ENCODE measurements at places on chromosomes 6 and 20.

DNA sequence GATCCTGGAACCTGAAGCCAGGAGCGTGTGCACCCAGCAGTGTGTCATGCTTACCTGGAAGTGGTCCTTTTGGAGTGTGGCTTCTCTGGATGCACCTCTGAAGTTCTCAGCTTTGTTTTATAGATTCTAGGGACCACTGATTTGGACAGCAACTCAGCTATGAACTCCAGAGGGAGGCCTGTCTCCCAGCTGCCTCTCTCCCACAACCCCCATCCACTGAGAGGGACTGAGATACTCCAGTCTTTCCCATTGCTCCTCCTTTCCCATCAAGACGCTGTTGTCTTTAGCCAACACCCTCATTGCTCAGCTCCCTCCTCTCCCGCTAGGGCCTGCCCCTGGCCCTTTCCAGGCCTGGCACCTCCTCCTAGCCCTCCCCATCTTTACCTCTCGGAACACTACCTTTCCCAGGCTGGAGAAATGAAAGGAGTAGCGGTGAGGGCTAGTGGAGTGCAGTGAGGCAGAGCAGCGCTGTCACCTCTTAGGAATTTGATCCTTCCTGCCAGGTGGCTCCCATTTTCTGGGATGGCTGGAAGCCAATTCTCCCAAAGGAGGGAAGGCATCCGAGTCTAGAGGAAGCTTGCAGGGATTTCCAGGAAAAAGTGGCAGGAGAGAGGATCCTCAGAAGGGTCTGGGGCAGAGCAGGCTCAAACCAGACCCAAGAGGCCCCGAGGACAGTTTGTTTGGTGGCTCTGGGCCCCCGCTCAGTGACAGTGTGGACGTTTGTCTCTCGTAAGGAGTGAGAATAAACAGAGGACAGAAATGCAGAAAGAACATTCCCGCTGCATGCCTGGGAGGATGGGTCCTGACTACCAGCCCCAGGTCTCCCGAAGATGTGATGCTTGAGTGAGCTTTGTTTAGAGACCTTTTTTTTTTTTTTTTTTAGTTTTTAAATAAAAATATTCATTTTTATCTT is at the start of gene LRRN4:
TSS of gene LRRN4 (minus strand) at position 285 of the 913 bp plus-strand sequence. CDS start 1,261 bp downstream, outside the sequence.
- no peaks in the 10 kb centered on the region for H3K36me3 ChIP-seq
- H3K27ac ChIP-seq: no peak within 1 kb of the TSS
- H3K27me3 ChIP-seq: peaks cover 82% of the 10 kb centered on the region
- H3K4me1 ChIP-seq: peaks cover 4% of the 10 kb centered on the region
- H3K4me3 ChIP-seq: peak within 1 kb of the TSS; percentile 20

GRCh38 chr20:45850926-45851325 is 6.3 kb downstream of the ACOT8 start:
- no peak overlapping the region for H3K4me3 ChIP-seq
- H3K27ac ChIP-seq: no peak overlapping the region
- H3K27me3 ChIP-seq: no peaks in the 10 kb centered on the region
- peaks cover 44% of the 10 kb centered on the region for H3K36me3 ChIP-seq
- DNase-seq: no peak

GRCh38 chr6:3501826-3502500 is 45.1 kb upstream of the SLC22A23 start:
- H3K4me1 ChIP-seq: no peaks in the 10 kb centered on the region
- H3K36me3 ChIP-seq: no peaks in the 10 kb centered on the region
- peaks cover 28% of the 10 kb centered on the region for H3K27me3 ChIP-seq
- DNase-seq: no peak
- H3K4me3 ChIP-seq: no peak overlapping the region

DNA sequence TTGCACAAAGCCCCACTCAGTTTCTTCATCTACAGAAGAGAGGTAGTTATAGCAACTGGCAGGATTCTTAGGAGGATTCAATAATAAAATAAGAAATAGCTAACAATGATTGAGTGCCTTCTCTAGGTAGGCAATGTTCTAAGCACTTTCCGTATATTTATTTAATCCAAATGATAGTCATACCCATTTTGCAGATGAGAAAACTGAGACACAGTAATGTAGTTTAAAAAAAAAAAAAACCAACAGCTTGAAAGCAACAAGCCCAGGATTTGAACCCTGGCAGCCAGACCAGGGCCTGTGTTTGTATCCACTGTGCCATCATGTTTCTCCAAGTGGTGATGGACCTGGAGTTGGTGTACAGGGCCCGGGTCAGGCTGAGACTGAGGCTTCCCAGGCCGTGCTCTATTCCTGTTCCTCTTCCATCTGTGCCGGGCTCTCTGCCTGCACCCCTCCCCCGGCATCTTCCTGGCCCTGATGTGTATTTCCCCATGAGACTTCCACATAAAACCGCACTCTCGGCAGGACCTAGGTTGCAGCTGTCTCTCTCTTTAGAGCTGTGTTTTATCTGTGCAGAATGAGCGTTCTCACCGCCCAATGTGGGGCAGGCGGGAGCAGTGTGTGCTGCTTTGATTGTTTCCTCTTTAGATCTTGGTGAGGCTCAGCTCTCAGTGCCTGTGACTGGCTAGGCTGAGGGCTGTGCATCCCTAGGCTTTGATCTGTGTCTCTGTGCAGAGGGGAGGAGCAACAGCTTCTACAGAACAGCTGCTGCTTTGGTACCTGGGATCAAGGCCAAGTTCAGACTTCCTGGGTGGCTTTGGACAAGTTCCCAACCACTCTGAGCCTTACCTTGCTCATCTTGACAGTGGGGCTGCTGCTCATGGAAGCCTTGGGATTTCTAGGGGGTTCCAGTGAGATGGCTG is 49.5 kb downstream of the TOX2 start:
- no peak for DNase-seq
- H3K4me1 ChIP-seq: peaks cover 39% of the 10 kb centered on the region
- peaks cover 8% of the 10 kb centered on the region for H3K36me3 ChIP-seq
- peak overlapping the region; percentile 68 for H3K27ac ChIP-seq
- H3K4me3 ChIP-seq: no peak overlapping the region

DNA sequence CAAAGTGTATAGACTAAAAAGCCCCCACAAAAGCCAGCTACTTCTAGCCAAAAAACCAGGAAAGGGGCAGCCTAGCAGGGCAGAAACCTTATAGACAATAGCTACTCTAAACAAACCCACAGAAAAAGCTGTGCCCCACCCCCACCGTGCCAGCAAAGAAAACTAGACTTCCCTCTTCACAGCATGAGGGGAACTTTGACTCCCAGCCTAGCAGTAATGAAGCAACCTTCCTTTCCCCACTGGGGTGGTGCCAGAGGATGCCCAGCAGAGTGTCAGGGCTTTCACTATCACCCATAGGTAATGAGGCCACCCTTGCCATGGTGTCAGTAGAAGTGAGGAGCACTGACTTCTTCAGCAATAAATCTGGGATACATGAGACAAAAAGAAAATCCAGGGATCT is 99.0 kb upstream of the LGSN start:
- no peaks in the 10 kb centered on the region for H3K27me3 ChIP-seq
- DNase-seq: no peak
- H3K27ac ChIP-seq: no peak overlapping the region

DNA sequence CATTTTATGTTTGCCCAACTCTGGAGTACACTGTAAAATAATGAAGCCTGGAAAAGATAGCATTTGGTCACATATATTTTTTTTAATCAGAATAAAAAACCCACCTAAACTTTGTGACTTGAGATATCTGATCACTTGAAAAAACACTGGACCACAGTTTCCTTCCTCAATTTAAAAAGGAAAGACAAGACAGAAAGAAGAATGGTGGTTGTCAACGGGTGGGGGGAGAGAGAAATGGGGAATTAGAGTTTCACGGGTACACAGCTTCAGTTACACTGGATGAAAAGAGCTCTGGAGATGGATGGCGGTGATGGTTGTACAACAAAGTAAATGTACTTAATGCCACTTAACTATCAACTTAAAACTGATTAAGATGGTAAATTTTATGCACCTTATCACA is 14.7 kb upstream of the DST start:
- H3K27ac ChIP-seq: no peak overlapping the region
- H3K27me3 ChIP-seq: no peaks in the 10 kb centered on the region
- DNase-seq: no peak
- no peaks in the 10 kb centered on the region for H3K4me1 ChIP-seq

- no peak overlapping the region for H3K27ac ChIP-seq
- no peak overlapping the region for H3K4me3 ChIP-seq
- no peaks in the 10 kb centered on the region for H3K27me3 ChIP-seq
- H3K36me3 ChIP-seq: no peaks in the 10 kb centered on the region
Observed at GRCh38 chr6:38413102-38413800, 226.5 kb downstream of the BTBD9 start.

- H3K36me3 ChIP-seq: peaks cover 13% of the 10 kb centered on the region
- no peak for DNase-seq
- no peaks in the 10 kb centered on the region for H3K27me3 ChIP-seq
- peak overlapping the region; percentile 85 for H3K27ac ChIP-seq
- H3K4me1 ChIP-seq: peaks cover 57% of the 10 kb centered on the region
Observed at GRCh38 chr20:21324126-21324525, 21.0 kb downstream of the XRN2 start.

DNA sequence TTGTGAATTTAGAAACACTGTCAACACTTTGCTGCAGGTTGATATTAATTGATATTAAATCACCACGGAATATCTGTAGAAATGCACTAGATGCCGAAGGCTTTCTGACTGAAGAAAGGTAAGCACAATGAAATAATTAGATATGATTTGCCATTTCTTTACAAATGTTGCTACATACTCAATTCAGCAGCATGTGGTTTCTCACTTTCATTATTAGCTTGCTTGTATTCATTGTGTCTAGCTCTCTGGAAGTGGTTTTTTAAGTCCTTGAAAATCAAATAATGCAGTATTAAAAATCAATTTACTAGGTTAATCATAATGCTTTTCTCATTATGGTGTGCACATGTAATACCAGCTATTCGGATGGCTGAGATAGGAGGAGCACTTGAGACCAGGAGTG is 231.3 kb upstream of the MARCKS start:
- no peak overlapping the region for H3K27ac ChIP-seq
- peaks cover 4% of the 10 kb centered on the region for H3K36me3 ChIP-seq
- no peak for DNase-seq

- DNase-seq: no peak
- no peaks in the 10 kb centered on the region for H3K27me3 ChIP-seq
- no peak overlapping the region for H3K4me3 ChIP-seq
- peak overlapping the region; percentile 49 for H3K27ac ChIP-seq
- no peaks in the 10 kb centered on the region for H3K4me1 ChIP-seq
Observed at GRCh38 chr20:25290646-25291431, 43.0 kb downstream of the PYGB start.

- peaks cover 41% of the 10 kb centered on the region for H3K4me1 ChIP-seq
- H3K27ac ChIP-seq: peak overlapping the region; percentile 94
- H3K36me3 ChIP-seq: peaks cover 7% of the 10 kb centered on the region
- no peaks in the 10 kb centered on the region for H3K27me3 ChIP-seq
- H3K4me3 ChIP-seq: peak overlapping the region; percentile 53
Observed at GRCh38 chr6:90406142-90406794, 109.6 kb upstream of the BACH2 start.
